Activated CD8-positive, alpha-beta memory T cell treated with anti-CD3 and anti-CD28 coated beads for 4 hours (primary cell): ENCODE measurements at places on chromosomes 2 and 18.

GRCh38 chr2:105299290-105299689, 30.2 kb downstream of the TGFBRAP1 start:
- no peak for DNase-seq

GRCh38 chr2:195937176-195937575, 131.5 kb downstream of the DNAH7 start:
- no peak for DNase-seq

- DNase-seq: no peak
Measured at GRCh38 chr2:17171446-17172049, 346.7 kb downstream of the RAD51AP2 start.

DNA sequence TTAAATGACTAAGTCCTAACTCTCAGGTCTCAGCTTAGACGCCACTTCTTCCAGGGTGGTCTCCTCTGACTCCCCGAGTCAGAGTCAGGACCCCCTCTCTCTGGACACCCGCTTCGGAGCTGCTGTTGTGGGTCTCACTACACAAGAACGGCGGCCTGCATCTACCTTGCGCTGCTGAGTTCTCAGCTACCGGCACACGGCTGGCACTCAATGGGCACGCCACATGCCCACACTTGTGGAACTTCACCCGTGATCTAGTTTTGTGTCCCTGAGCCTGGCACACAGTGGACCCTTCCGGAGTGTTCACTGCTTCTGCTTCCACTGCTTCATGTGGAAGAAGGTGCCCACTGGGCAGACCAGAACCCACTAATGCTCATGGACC, 58.3 kb upstream of the ID2 start:
- no peak for DNase-seq

- no peak for DNase-seq
Measured at GRCh38 chr2:22784566-22784965, 600.4 kb upstream of the KLHL29 start.
